Right hindlimb (tissue), 1 donor: ENCODE measurements at places on chromosomes 7 and 10.

DNA sequence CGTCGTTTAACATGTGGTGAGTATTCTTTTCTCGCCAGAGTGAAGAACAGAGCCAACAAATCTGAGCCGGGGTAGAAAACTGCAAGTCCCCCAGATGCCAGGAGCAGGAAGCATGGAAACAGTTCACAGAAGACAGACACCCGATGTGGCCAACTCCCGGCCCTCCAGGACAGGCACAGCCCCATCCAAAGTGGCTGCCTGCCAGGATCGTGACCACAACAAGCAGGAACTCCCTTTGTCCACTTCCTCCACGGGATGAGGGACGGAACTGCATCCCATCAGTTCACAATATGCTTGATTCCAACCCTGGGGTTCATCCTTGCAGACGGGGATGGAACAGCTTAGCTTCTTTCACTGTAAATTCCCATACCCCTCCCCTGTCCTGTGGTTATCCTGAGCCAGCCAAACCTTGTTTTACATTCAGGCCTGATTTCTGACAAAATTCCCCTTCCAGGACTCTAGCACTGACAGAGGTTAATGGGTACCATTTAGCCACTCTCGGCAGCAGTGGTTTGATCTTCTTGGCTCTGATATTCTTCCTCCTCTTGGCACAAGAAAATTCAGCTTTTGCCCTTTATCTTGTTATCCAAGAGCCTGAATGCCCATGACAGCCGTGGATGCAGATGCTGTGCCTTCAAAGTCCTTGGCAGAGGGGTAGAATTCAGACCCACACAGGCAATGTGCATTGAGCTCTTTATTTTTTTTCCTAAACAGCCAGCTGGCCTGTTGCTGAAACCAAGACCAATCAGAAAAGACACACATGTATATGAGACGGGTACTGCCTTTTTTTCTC lies 105.5 kb upstream of the FAM204A start:
- peak; percentile 72 for DNase-seq

- no peak for DNase-seq
These were observed 2.6 kb upstream of the PPIF start for GRCh38 chr10:79344502-79345195.

- DNase-seq, result no peak
These were observed 110.5 kb downstream of the EBF3 start for GRCh38 chr10:129853562-129853903.

DNA sequence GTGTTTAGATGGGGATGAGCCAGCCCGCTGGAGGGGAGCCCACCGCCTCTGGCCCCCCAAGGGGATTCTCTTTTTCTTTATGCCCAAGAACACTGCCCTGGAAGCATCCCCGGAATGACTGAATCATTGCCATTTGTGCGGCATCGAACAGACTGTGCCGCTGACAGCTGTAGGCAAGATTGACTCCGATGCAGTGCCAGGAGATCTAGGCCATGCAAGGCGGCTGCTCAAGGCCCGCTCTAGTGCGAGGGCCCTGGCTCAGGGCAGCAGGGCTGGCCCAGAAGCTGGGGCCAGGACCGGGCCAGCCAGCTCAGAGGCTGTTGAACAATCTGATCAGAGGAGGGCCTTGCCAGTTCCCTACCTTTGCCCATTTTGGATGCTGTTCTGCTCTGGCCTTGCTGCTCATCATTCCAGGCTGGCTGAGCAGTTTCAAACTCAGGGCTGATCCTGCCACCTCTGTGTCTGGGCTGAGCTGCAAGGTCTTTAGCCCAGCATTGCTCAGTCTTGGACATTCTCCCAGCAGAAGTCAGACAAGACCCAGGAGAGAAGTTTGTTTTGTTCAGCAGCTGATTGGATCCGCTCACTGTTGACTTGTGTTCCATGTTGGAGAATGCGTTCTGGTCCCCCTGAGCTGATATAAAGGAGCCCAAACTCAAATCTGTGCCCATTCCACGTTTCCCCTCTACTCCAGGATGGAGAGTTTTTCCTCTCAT lies 485.3 kb upstream of the GALNT17 start:
- DNase-seq, result peak; percentile 56

GRCh38 chr10:112842832-112843360 lies 107.2 kb upstream of the TCF7L2 start:
- DNase-seq, result no peak

DNA sequence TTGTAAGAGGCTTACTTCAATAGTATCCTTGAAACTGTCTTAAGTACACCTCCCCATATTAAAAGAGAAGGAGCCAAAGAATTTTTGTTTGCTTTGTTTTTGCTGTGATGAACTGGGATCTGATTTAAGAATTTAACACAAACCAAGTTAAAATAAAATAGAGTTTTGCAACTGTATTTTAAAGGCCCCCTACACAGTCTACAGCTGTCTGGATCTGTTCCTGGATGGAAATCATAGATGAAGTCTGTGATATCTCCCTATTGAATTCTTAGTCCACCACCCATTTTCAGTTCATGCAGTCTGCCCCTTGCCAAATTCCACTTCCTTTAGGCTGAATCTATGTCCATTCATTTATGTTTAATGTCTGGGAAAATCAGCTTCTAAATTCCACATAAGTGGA lies 169.8 kb upstream of the MEOX2 start:
- DNase-seq, result no peak

GRCh38 chr7:108570146-108570755 lies 577 bp downstream of the DNAJB9 start:
- peak; percentile 32 for DNase-seq

DNA sequence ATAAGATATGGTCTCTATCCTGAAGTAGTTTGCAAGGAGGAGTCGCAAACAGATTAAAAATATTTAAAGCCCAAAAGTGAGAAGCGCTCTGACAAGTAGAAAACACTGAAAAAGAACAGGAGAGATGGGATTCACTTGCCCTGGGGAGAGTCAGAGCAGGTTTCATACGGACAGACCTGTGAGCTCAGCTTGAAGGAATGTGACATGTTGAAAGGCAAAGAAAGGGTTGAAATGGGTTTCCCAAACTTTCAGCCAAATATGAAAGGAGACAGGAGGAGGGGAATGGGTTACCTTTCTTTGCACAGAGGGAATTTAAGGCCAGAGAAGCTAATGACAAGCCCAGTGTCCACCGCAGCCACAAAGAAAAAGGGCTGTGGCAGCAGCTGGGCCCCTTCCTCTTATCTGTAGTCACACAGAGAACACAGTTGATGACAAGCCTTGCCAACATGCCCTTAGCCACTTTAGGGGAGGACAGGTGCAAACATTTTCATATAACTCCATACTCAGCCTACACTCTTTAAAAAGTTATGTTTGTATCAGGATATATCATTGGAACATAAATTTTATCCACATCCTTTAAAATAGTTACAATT lies 14.9 kb downstream of the HOXA1 start:
- no peak for DNase-seq

DNA sequence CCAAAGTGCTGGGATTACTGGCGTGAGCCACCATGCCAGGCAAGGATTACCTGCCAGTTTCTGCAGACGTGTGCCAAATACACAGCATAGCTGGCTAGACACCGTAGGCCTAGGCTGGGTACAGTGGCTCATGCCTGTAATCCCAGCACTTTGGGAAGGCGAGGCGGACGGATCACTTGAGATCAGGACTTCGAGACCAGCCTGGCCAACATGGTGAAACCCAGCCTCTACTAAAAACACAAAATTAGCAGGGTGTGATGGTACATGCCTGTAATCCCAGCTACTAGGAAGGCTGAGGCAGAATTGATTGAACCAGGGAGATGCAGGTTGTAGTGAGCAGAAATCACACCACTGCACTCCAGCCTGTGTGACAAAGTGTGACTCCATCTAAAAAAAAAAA lies 868 bp downstream of the RFC2 start:
- DNase-seq, result no peak

- peak; percentile 80 for DNase-seq
These were observed 200.8 kb downstream of the ELMO1 start for GRCh38 chr7:37247861-37248260.

DNA sequence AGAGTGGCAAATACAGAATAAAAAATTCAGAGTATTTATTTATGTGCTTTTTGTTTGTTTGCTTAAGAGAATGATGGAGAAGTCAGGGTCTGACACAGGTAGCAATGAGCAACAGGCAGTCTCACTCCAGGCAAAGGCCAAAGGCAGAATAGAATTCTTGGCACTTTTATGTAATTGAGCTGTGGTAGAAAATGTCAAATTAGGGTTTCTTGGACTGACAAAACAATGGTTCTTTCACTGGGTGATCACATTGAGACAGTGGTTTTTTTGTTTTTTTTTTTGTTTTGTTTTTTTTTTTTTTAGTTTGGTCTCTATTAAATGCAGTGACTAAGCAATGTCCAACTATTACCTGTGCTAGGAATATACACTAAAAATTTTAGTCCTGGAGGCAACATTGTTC lies 27.4 kb downstream of the POM121L12 start:
- DNase-seq, result no peak

DNA sequence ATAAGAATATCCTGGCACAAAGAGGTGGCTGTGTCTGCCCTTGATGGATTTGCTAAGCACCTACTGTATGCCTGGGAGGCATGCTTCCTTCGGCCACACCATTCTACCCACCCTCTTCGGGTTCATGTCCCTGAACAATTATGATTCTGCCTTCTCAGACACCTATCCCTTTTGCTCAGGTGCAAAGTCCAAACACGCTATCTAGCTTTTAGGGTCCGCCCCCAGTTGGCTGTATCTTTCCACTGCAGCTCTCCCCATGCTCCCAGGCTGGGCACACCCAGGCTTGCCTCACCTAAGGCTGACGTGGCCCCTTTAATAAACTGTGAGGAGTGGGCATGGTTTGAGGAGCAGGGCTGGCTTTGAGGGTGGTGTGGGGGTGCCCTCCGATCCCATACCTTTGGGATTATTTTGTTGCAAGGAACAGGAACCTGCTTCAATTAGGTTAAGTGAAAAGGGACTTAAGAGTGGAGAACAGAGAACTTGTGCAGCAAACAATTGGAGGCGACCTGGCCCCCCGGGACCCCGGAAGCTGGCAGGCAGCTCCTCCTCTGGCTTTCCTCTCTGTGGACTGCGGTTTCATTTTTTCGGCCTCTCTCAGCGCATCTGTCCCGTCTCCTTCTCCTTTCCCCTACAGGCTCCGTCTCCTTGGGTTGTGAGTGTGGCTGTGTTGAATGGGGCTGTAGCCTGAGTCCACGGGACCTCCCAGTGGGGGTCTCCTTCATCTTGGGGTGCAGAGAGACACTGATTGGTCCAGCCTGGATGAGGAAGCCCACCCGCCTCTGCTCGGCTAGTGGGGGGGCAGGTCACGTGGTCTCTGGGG lies 3.8 kb downstream of the CLIP2 start:
- no peak for DNase-seq

DNA sequence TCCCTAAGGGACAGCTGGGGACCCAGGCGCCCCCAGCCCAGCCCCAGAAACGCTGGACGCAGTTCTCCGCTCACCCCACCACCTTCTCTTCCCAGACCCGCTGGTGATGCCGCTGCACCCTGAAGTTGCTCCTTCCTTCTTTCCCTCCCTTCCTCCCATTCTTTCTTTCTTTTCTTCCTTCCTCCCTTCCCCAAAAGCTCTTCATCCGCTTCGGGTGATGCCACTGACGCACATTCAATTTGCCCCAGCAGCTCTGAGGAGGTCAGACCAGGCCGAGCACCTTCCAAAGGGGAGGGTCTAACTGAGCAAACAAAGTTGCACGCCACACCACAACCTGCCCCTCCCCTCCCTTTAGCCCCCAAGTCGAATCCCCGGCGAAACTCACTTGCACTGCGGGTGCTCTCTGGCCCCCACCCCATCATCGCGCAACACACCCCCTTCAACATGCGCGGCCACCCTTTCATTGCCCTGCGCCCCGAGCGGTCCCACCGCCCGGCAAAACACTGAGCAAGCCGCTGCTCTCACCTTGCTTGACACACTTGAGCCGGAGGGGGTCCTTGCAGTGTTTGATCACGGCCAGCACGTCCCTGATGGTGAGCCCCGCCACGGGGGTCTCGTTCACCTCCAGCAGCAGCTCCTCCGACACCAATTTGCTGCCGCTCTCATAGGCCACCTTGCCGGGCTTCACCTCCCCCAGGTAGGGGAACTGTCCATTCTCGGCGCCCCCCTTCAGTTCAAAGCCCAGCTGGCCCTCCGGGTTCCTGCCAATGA lies 787 bp downstream of the MAGI2 start:
- no peak for DNase-seq

DNA sequence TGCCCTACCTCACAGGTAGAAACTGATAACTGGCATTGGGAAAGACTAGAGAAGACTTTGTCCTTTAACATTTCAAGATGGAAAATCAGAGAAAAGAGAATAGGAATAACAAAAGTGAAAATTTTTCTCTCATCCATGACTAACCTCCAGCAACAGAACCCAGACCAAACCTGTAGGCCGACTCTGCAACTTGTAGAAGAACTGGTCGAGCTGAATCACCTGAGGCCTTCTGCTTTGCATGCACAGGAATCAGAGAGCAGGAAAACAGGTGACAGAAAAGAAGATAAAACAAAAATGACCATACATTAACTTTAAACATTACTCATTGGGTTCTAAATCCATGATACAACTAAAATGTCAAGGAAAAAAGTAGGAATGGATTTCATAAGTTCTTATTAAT lies 137.1 kb downstream of the SLC25A13 start:
- DNase-seq, result no peak

DNA sequence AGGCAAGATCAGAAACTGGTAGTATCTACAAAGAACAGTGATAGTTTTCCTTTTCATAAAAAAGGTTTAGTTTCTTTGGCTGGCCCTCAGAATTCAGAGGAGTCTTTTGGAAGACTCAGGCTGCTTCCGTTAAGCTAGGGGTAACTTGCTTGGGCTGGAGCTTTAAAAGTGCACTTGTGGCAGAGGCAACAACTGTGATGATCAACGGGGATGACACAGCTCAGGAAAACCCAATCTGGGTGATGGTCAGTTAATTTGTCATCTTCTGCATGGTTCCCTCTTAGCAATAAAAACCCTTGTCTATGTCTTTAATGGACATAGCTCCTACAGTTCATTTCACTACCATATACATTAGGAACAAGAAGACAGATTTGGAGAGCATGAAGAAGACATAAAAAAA lies 46.7 kb downstream of the SGMS1 start:
- DNase-seq, result no peak

- DNase-seq, result no peak
These were observed 31.3 kb downstream of the CACUL1 start for GRCh38 chr10:118723466-118723865.

GRCh38 chr7:51316262-51316665 lies 345 bp downstream of the COBL start:
- peak; percentile 34 for DNase-seq

- no peak for DNase-seq
These were observed 13.0 kb downstream of the MXI1 start for GRCh38 chr10:110220398-110220797.
